ENCODE measurements at places on chromosomes 11 and 22. TPM values are rescaled to one million over a fixed set of nuclear protein-coding genes. Genes with fewer than 3 reads are reported as not detected.

GRCh38 chr22:44889255-44889878 lies 120.4 kb downstream of the PHF21B start:
- DNase-seq: no peak

ZNF214 gene
- 7.3 TPM for total RNA-seq

DNA sequence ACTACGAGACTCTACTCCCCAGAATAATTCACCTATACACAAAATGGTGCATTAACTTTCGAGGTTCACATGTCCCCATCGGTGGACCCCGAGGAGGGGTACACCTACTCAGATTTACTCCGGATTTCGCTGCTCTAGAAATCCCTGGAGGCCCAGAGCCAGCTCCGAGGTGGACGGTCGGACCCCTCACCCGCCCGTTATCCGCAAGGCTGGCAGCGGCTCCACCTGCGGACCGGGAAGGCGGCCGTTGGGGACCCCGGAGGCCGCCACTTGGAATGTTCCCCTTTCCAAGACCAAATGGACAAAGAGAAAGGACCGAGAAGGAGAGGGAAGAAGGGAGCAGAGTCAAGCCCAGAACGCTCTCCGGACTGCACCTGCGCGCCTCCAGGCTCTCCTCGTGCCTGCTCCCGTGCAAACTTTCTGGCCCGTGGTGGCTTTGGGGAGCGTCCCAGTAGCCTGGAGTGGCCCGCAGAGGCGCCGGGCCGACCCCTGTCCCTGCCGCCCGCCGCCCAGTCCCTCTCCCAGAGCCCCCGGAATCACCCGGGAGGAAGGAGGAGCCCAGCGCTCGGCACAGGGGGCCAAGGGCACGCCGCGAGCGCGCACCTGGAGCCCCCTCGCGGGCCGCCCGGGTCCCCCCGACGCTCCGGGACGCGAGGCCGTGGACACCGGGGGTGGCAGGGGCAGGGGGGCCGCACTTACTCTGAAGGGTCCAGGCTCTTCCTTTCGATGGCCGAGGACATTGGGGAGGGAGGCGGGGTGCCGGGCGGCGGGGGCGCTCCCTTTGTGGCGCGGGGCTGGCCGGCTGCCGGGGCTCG lies 23.0 kb downstream of the LMO2 start:
- DNase-seq: no peak

DDX25 gene
- 2.3 TPM for total RNA-seq

DNA sequence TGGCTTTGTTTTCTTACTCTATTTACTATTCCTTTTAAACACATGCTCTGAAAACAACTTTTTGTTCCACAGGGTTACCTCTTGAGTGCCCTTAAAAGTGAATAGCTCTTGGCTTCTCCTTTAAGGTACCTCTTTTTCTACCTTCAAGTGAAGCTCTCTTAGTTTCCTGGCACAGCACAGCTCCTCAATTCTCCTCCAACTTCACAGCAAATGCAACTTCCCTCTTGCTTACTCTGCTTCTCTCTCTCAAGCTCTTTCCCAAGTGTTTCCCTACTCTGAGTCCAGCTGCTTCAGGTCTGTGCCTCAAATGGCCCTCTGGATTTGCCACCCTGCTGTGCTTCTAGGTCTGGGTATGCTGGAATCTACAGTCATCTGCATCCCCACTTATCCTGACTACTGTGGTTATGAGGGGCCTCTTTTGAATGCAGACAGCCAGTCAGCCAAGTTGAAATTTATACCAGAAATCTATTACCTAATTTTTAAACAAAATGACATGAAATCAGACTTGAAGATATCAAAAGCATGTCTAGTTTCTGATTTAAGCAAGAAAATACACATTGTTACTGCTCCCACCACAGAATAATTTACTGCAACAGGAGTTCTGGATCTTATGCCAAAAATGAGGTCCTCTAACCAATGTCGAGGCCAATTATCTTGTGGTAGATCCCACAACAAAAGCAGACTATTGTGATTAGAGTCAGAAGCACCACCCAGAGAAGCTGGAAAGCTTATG lies 371.1 kb downstream of the SOX6 start:
- no peak for DNase-seq

- DNase-seq: peak; percentile 37
Observed at GRCh38 chr22:22748297-22748743, 103.9 kb downstream of the GGTLC2 start.

ACTN3 gene
- total RNA-seq: 0.16 TPM

GRCh38 chr11:9461063-9461759 lies 399 bp downstream of the ZNF143 start:
- DNase-seq: peak; percentile 76

DNA sequence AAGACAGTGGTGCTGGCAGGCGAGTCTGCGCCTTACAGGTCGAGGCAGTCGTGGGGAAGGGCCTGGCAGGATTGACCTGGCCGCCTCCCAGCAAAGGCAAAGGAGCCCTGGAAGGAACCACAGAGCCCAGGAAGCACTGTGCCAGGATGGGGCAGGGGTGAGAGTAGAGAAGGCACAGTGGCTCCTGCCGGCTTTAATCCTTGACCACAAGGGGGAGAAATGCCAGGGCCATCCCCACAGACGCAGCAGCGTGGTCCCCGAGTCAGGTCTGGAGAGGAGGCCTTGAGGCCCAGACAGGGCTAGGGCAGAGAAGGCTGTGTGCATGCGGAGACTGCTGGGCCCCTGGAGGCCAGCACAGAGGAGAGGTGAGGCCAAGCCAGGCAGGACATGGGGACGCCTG lies 9.9 kb upstream of the NDUFS8 start:
- DNase-seq: no peak

GRCh38 chr22:39996732-39997131 lies 2.0 kb downstream of the FAM83F start:
- no peak for DNase-seq

DNA sequence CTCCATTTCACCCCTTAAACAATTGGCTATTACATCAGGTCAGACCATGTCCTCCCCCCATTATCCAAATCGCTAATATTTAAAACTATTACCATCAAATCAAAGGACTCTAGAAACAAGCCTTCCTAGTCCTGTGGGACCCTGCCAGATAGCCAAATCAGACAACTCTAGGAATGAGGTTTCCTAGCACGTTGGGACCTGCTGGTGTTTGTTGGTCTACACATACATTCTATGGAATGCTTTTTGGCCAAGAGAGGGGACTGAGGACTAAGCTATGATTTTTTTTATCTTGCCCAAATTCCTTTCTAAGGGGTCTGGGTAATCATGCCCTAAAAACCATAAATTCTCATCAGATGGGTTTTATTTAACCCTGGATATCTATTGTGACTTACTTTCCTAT lies 14.1 kb upstream of the SELENOH start:
- DNase-seq: no peak

DNA sequence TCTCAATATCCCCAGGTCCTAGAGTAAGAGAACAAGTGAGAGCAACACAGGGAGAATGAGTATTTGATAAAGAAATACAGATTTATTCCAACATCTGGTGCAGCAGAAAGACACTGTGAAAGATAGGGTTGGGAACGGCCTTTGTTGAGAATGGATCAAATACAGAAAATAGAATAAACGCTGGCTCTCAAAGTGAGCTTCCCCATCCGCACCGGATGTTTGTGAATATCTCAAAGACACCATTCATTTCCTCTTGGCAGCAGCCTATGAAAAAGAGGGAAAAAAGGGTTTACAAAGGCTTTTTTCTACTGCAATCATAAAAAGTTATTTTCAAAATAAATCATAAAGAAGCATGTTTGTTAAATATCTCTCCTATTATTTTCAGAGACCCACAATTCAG lies 279.3 kb downstream of the CASP12 start:
- no peak for DNase-seq

DNA sequence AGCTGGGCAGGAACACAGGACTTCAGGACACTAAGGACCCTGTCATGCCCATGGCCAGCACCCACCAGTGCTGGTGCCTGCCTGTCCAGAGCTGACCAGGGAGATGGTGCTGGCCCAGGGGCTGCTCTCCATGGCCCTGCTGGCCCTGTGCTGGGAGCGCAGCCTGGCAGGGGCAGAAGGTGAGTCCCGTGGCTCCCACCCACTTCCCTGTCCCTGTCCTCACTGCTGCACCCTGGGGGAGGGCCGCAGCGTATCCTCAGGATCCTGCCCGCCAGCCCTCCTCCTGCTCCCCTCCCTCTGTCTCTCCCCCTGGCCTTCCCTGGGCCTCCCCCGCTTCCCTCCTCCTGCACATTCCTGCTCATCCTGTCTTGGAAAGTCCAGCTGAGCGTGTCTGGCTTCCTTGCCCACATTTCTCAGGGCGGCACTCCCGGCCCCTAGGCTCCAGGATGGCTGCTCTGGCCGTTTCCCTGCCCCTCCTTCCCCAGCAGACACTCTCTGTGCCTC lies 8.7 kb downstream of the CSF2RB start:
- DNase-seq: no peak

OR52E4 gene
- total RNA-seq: not detected

DNA sequence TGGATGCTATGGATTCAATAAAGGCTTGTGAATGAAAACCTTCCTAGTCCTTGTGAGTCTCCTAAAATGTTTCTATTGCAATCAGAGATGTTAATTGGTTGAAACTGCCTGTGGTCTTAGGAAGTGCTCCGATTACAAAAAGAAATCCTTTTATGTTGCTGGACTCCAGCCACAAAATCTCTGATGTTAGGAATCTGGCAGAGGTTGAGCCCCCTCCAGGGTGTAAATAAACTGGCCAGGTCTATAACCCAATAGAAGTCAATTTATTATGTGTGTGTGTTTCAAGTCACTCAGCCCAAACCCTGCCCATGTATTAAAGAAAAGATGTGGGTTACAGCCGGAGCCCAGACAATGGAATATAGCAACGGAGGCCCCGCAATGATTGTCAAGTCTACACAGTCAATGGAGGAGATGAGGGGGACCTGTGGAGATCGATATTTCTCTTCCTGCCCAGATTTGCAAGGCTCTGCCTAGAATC lies 218.1 kb upstream of the SORL1-AS1 start:
- DNase-seq: no peak

KIAA0930 gene
- 56.9 TPM for total RNA-seq

OR1S2 gene
- total RNA-seq: not detected

DNA sequence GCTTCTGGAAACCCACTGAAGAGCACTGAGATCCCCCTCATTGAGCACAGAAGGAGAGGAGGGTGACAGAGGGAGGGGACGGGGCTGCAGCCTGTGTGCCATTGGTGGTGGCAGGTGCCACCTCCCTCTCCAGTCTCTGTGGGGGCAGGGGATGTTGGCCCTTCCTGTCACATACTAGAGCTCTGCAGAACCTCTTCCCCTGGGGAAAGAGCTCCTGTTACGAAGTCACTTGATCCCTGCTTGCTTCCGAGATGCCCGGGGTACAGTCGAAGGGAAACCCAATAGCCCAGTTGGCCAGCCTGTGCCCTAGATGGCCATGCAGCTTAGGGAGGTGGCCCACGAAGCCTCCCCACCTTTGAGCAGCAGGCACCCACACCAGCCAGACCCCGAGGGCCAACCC lies 29.4 kb downstream of the DAGLA start:
- DNase-seq: no peak

DNA sequence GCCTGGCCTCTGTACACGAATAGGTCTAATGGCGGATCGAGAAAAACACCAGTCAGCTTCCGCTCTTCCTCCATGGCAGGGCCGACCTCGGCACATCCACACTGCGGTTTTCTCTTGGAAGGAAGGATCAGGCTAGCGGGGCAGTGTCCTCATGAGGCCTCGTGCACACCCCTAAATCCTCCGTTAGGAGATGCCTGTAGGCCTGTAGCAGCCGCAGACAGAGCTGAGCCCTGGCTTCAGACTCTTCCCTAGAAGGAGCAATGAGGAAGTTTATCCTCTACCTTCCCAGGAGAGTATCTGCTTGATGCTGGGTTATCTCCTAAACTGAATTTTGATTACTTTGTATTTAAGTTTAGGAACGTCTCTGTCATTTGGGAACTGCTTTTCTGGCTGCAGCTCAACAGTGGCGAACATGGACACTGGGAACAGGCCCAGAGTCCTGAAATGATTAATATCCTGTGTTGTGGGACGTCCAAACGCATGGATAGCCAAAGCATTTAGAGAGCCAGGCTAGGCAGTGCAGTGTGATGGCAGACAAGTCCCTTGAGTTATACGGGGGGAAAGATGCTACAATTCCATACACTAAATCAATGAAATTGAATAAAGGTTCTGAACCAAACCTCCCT lies 16.5 kb upstream of the BMAL1 start:
- no peak for DNase-seq

DNA sequence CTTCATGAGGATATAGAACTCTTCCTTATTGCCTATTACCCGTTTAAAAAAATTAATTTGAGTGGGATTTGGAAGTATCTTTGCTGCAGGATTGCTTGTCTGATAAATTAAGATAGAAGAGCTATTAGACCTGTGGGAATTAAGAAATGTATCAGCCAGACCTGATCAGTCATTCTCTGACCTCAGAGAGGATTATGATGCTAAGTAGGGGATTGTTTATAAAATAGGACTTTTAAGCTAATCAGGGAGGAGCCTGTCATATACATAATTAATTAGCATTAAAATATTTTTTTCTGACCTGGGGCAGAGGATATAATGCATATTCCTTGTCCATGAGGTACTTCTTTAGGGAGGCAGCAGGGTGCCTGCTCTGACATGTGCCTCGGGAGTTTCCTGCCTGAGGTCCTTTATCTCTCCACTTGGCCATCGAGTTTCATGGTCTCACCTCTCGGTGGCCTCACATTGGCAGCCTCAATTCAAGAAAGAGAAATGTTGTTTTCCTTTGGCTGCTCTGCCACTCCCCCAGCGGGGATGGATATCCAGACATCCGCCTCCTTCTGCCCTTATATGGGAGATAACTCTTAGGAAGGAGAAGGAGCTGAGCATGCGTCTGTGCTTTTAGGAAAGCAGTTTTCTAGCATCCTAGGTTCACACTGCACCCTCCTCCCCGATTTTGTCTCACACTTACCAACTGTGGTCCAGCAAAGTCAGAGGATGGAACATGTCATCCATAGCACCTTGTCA lies 41.1 kb downstream of the DIXDC1 start:
- DNase-seq: peak; percentile 25

Data from neural crest cell (in vitro differentiated cells).